ENCODE measurements at places on chromosomes 1 and 21.

GRCh38 chr1:233478611-233479010 is 135.3 kb upstream of the KCNK1 start:
- DNase-seq = no peak

- no peak for DNase-seq
Observed at GRCh38 chr1:247998811-247999210, 14.6 kb upstream of the OR2L5 start.

DNA sequence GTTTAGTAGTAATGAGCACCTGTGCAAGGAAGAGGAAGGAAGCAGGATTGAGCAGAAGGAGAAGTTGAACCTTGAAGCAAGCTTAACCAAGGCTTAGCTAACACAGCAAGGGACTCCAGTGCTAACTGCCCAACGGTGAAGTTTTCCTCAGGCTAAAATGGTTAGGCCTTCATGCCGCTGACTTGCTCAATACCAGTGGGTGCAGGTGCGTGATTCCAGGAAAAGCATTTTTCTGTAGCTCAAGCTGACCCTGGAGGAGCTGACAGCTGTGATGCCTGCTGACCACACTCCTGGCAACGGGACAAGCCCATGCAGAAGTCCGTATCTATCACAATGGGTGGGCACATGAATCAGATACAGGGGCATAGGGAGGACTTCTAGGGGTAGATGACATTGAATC is 76.5 kb upstream of the FGGY start:
- no peak for DNase-seq

DNA sequence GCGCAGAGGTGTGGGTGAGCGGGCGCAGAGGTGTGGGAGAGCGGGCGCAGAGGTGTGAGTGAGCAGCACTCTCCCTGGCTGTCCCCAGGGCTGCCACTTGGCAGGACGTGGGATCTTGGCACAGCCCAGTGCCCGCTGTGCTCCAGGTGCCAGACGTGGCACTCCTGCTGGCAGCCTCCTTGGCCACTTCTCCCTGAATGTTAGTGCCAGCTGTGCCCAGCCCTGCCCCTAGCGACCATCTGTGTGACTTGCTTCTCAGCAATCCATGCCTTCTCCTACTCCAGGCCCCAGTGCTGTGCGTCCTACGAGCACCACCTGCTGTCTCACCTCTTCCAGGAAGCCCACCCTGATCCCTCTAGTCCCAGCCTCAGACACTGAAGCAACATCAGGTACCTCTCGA is 30.5 kb downstream of the KRTAP10-1 start:
- DNase-seq = peak; percentile 49

- DNase-seq = no peak
Observed at GRCh38 chr1:166302989-166303758, 136.4 kb upstream of the FAM78B start.

DNA sequence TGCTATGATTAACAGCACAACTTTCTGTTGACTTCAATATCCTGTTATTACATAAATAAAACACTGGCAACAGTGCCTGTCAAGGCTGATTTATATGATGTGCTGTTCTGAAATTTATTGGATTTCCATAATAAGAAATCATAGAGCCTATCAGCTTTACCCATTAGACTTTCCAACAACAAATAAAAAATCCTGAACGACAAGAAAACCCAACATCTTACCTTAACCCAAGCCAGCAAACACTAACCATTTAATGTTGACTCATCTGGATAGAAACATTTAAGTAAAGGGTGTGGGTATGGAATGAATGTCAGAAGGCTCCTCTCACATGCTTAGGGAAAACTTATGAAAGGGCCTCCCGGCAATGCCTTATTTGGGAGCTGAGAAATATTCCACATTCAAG is 165.1 kb downstream of the SLC45A1 start:
- DNase-seq = no peak

DNA sequence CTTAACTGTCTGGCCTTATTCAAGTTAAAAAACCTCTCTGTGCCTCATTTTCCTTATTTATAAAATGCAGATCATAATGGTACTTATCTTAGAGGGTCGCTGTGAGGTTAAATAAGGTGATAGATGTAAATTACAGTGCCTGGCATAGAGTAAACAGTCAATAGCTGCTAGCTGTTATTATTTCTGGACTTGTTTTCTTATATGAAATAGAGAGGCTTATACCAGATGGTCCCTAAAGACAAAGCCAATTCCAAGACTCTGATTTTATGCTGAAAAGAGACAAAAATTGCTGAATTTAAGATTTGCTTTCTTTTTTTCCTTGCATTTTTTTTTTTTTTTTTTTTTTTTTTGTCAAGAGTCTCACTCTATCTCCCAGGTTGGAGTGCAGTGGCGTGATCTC is 10.3 kb downstream of the PBX1 start:
- DNase-seq = no peak

- DNase-seq = no peak
Observed at GRCh38 chr1:40389871-40390560, 16.5 kb downstream of the SMAP2 start.

DNA sequence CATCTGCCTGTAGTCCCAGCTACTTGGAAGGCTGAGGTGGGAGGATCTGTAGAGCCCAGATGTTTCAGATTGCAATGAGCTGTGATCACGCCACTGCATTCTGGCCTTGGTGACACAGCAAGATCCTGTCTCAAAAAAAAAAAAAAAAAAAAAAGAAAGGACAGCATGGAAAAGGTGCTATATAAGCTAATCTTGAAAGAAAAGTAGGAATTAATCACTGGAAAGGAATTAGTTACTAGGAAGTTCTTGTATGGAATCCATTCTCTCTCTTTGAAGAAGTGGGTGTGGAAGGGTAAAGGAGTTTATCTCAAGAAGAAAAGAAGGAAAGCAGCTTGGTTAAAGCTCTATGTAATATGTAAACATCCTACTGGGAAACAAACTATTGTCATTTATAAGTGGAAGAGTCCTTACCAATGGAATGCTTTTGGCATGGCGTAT is 339.2 kb downstream of the DPYD start:
- DNase-seq = peak; percentile 61

- no peak for DNase-seq
Observed at GRCh38 chr1:167594822-167595221, 35.2 kb upstream of the RCSD1 start.
